ENCODE measurements at places on chromosomes 11 and 22. TPM values are rescaled to one million over a fixed set of nuclear protein-coding genes. Genes with fewer than 3 reads are reported as not detected.

- no peaks in the 10 kb centered on the region for H3K36me3 ChIP-seq
- H3K4me3 ChIP-seq = no peak overlapping the region
- no peaks in the 10 kb centered on the region for H3K27me3 ChIP-seq
- H3K27ac ChIP-seq = peak overlapping the region; percentile 69
- no peak for DNase-seq
Observed at GRCh38 chr22:32532820-32533128, 58.2 kb downstream of the FBXO7 start.

GRCh38 chr11:76096552-76096951 is 109.8 kb downstream of the WNT11 start:
- H3K4me1 ChIP-seq = no peaks in the 10 kb centered on the region
- no peak for DNase-seq
- no peak overlapping the region for H3K4me3 ChIP-seq
- no peaks in the 10 kb centered on the region for H3K36me3 ChIP-seq
- no peaks in the 10 kb centered on the region for H3K27me3 ChIP-seq
- no peak overlapping the region for H3K27ac ChIP-seq

- no peak overlapping the region for H3K4me3 ChIP-seq
- DNase-seq = no peak
- H3K27me3 ChIP-seq = no peaks in the 10 kb centered on the region
- H3K4me1 ChIP-seq = peaks cover 11% of the 10 kb centered on the region
- H3K36me3 ChIP-seq = peaks cover 35% of the 10 kb centered on the region
Observed at GRCh38 chr22:21948390-21948789, 4.3 kb downstream of the PPM1F start.

- H3K4me1 ChIP-seq = peaks cover 19% of the 10 kb centered on the region
- H3K27me3 ChIP-seq = no peaks in the 10 kb centered on the region
- no peaks in the 10 kb centered on the region for H3K36me3 ChIP-seq
- no peak for DNase-seq
- H3K4me3 ChIP-seq = no peak overlapping the region
- H3K27ac ChIP-seq = no peak overlapping the region
Observed at GRCh38 chr11:73189315-73189714, 28.8 kb upstream of the P2RY2 start.

DNA sequence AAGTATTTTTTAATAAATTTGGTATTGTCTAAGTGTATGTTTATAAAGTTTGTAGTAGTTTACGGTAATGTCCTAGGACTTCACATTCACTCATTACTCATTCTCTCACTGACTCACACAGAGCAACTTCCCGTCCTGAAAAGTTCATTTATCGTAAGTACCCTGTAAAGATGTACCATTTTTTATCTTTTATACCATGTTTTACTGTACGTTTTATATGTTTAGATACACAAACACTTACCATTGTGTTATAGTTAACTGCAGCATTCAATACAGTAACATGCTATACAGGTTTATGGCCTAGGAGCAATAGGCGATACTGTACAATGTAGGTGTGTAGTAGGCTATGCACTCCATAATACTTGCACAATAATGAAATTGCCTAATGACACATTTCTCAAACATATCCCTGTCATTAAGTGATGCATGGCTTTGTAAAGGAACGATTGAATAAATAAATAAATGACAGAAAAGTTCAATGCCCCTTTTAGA is 12.5 kb upstream of the CARD18 start:
- no peaks in the 10 kb centered on the region for H3K27me3 ChIP-seq
- H3K4me3 ChIP-seq = no peak overlapping the region
- no peak for DNase-seq
- peaks cover 11% of the 10 kb centered on the region for H3K4me1 ChIP-seq

DNA sequence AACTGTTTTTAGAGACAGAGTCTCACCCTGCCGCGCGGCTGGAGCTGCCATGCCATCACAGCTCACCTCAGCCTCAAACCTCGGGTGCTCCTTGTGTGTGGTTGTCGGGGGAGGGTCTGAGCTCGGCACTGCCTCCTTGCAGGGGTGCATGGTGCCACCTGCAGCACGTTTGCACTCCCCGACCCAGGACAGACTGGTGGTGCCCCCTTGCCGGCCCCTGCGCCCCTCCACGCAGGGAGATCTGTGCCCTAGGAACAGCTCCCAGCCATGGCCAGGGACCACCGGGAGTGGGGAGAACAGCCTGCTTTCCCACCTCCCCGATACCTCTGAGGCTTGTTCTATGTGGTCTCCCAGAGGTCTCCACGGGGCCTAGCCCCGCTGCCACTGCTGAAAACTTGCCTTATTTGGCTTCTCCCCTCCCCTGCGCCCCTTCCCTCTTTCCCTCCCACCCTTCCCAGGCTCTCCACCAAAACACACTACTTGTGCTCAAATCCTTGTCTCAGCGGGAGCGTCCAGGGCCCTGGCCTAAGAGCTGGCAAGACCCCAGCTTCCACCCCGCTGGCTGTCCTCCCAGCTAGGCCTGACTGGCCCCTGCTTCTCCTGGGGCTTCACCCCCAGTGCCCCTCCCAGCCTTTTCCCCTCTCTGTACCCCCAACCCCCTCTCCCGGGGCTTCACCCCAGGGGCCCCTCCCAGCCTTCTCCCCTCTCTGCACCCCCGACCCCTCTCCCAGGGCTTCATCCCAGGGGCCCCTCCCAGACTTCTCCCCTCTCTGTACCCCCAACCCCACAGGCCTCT is 13.4 kb upstream of the TPCN2 start:
- H3K4me3 ChIP-seq = no peak overlapping the region
- no peaks in the 10 kb centered on the region for H3K36me3 ChIP-seq
- no peak for DNase-seq
- H3K27me3 ChIP-seq = no peaks in the 10 kb centered on the region

GRCh38 chr11:121035780-121036179 is 11.9 kb downstream of the TBCEL start:
- no peak overlapping the region for H3K4me3 ChIP-seq
- no peak for DNase-seq
- no peaks in the 10 kb centered on the region for H3K4me1 ChIP-seq
- H3K27ac ChIP-seq = no peak overlapping the region

The APOL6 gene
- 22.6 TPM for total RNA-seq

The BDNF gene
- total RNA-seq = 23.6 TPM

Data from SJSA1 (cell line).